ENCODE measurements at places on chromosomes 1 and 21.

GRCh38 chr1:64574301-64574700 is 104.4 kb downstream of the CACHD1 start:
- no peak for DNase-seq

- DNase-seq = no peak
These were observed 4.2 kb upstream of the COA6 start for GRCh38 chr1:234369033-234369430.

- no peak for DNase-seq
These were observed 11.1 kb downstream of the BATF3 start for GRCh38 chr1:212688341-212689047.

DNA sequence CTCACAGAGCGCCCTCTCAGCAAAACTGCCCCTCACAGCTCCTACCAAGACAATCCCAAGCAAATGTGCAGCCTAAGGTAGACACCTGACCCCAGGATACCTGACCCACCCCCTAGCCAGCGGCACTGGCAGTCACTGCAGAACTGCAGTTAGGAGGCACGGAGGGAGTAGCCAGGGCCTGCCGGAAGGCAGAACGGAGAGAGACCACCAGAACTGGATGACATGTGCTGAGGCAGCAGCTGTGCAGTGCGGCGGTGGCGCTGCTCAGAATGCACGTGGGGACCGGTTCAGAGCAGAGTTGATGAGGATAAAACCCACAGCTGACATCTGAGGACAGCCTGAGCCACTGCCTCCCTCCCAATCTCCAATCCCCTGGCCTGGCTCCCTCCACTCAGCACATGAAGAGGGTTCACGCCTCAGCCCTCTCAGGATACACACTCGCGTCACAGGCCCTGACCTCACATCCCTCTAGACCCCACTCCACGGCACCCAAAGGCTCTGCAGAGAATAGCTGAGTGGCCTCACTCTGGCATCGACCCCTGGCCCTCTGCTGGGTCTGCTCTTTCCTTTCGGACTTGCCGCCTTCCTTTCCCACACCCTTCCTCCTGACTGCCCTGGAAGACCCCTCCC is 29.6 kb downstream of the UBE2G2 start:
- no peak for DNase-seq

GRCh38 chr1:167750641-167751040 is 28.9 kb downstream of the MPZL1 start:
- DNase-seq = no peak

- no peak for DNase-seq
These were observed 16.5 kb downstream of the NADK start for GRCh38 chr1:1761504-1762376.

GRCh38 chr1:205766038-205766437 is 9.2 kb downstream of the RAB29 start:
- no peak for DNase-seq

- DNase-seq = peak; percentile 26
These were observed 6.2 kb downstream of the ERO1B start for GRCh38 chr1:236275586-236275985.

- no peak for DNase-seq
These were observed 11.9 kb downstream of the PTPN22 start for GRCh38 chr1:113859478-113860175.

- no peak for DNase-seq
These were observed 1.1 kb upstream of the KCNT2 start for GRCh38 chr1:196609370-196609737.

DNA sequence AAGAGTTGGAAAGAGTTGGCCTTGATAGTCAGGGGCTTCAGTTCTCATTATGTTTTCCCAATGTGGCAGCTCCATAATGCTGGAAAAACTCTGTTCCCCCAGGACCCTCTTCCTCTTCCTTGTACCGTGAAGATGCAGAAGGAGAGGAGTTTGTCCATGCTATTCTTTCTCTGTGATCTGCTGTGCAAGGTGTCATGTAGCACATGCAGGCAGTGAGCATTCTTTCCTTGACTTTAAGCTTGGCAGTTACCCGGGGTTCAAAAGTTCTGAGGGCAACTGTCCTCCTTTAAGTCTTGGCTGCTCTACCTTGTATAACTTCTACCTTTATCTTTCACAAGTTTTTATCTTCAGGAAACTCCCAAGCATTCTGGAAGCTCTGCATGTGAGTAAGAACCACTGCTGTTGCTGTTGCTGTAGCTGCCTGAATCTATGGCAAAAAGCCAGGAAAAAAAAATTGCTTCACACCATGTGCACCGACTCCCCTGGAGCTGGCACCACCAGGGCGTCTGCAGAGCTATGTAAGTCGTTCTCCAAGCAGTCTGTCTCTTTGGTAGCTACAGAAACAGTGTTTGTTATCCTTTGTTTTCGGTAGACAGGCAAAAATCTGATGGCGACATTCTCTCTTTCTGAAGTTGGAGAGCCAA is 42.7 kb upstream of the SLC16A1 start:
- no peak for DNase-seq

DNA sequence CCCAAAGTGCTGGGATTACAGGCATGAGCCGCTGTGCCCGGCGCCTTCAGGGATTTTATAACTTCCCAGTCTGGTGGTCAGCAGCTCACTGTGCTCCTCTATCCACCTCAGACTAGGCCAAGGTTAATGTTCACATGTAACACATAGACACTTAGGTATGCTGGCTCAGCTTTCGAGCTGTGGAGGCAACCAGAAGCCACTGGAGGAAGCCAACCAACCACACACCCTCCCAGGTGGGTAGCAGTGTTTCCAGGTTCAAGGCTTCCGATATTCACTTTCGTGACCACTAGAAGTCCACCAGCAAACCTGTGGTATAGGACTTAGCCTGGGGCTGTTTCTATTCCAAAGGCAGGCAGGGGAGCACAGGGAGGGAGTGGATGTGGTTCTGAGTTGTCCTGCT is 255.9 kb upstream of the KIAA0040 start:
- DNase-seq = no peak

DNA sequence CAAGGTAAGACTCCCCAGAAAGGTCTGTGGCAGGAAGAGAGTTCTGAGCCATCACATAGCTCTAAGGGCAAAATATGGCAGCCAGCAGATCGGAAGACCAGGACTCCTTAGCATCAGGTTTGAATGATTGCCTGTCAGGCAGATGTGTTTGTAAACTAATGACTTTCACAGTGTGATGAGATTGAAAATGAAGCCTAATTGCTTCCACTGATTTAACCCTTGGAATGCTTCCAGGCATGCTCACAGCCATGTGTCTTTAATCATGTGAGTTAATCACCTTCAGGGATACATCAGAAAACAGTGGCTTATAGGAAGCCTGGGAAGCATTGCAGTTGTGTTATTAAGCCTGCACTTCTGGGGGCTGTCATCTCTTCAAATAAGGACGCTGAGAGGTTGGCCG is 82.8 kb downstream of the LRRC53 start:
- no peak for DNase-seq

GRCh38 chr1:81230983-81231728 is 569.6 kb upstream of the ADGRL2 start:
- no peak for DNase-seq

- DNase-seq = no peak
These were observed 32.2 kb downstream of the SLC30A7 start for GRCh38 chr1:100928128-100928527.

GRCh38 chr21:39467746-39468145 is 16.0 kb downstream of the SH3BGR start:
- no peak for DNase-seq

- DNase-seq = no peak
These were observed 72.8 kb downstream of the PBX1 start for GRCh38 chr1:164631751-164632150.

GRCh38 chr1:179297105-179297378 is 3.4 kb downstream of the SOAT1 start:
- DNase-seq = no peak

DNA sequence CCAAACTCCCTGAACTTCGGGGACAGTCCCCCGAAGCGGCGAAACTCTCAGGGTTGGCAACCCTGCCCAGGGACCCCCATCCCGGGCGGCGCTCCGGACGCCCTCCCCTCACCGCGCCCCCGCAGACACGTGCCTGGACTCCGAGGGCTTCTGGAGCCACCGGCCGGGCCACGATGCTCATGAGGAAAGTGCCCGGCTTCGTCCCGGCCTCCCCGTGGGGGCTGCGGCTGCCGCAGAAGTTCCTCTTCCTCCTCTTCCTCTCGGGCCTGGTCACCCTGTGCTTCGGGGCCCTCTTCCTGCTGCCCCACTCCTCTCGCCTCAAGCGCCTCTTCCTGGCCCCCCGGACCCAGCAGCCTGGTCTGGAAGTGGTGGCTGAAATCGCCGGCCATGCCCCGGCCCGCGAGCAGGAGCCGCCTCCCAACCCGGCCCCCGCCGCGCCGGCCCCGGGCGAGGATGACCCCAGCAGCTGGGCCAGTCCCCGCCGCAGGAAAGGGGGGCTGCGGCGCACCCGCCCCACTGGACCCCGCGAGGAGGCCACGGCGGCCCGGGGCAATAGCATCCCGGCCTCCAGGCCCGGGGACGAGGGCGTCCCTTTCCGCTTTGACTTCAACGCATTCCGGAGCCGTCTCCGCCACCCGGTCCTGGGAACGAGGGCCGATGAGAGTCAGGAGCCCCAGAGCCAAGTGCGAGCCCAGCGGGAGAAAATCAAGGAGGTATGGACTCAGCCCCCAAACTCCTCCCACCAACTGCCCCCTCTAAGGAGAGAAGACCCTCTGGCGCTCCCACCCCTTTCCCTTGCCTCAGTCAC is 1.2 kb downstream of the MAN1C1 start:
- no peak for DNase-seq

DNA sequence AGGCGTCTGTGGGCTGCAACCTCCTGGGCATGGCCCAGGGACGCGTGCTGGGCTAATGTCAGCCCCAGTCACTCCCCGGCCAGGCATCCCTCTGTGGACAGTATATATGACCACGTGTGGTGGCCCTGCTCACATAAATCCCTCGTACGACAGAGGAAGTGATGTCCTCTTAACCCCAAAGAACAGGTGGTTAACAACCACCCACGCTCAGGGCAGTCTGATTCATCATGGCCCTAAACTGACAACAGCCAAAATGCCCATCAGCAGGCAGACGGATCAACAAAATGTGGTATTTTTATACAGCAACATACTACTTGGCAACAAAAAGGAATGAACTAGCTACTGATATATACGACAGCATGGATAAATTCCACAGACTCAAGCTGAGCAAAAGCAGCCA is 51.0 kb downstream of the ECE1 start:
- no peak for DNase-seq

GRCh38 chr21:45508607-45509565 is 33.4 kb downstream of the SLC19A1 start:
- no peak for DNase-seq

DNA sequence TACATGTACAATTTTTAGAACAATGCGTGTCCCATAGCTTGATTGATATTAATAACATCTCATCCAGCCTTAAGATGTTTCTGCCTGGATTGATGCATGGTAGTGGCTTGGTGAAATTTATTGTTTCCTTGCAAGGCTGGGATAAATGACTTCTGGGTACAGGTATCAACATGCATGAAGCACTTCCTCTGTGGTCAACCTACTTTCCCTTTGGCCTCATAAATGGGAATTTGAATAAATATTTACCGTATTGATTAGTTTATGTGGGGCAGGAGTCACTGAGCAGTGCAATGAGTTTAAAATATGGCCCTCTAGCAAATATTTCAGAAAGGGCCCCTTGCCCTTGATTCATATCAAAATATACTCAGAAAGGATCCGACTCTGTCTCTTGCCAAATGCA is 83.9 kb upstream of the KCNE2 start:
- no peak for DNase-seq

DNA sequence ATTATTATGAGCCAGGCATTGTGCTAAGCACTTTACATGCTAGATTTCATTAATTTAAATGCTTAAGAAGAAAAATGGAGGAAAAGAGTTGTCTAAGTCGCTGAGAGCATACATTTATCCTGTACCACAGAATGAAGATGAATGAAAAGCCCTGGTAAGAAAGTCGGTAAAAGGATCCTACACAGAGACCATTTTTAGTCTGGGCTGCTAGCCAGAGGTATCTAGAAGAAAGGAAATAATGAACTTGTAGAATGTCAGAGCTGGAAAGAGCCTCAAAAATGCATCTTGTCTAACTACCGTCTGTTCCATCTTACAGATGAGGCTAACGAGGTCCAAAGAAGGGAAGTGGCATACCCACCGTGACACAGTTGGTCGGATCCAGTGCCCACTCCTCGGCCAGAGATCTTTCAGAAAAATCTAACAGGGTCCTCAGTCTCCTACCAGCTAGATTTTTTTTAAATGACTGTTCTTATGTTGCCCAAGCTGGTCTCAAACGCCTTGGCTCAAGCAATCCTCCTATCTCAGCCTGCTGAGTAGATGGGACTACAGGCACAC is 12.2 kb upstream of the TNR start:
- no peak for DNase-seq

- DNase-seq = no peak
These were observed 7.6 kb downstream of the CAPN9 start for GRCh38 chr1:230754796-230755195.

DNA sequence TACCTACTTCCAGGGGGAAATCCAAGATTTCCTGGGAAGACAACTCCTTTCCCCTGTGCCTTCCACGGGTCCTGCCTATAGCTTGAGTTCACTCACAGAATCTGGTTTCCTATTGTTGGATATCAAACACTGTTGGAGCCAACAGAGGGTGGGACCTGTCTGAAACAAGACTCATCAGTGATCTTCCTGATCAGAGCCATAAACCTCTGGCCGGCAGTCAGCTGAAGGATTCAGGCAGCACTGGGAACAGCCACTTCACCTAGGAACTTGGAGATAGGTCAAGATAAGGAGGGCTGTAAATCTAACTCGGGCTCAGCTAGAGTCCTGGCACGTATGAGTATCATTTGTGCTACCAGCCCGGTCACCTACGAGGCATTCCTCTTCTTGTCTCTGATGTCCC is 23.3 kb downstream of the SH3BP5L start:
- DNase-seq = no peak

DNA sequence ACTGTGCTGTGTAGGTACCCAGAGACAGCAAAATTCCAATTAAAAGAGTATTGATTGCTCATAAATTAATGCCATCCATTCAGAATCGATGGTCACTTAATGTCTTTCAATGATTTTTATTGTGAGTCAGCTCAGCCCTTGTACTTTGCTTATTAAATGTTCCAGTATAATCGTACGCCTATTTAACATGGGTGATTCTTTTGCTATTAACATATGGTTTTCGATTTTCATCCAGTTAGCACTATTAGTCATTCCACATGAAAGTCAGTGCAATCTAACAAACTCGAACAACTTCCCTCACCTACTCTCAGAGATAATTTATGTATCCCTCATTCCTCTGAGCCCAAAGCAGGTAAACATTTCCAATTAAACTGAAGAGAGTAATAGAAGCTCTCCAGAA is 109.6 kb upstream of the APP start:
- no peak for DNase-seq

- DNase-seq = no peak
These were observed 36.6 kb upstream of the PIGC start for GRCh38 chr1:172480431-172480830.

All from activated CD4-positive, alpha-beta T cell treated with anti-CD3 and anti-CD28 coated beads, Interleukin-2, Interleukin-6, amounts not matched to agents 100 ng/mL and 50 ng/mL, durations not matched to agents 16 hours and 8 hours (primary cell).